ENCODE measurements at places on chromosomes 7 and 10. TPM values are rescaled to one million over a fixed set of nuclear protein-coding genes. Genes with fewer than 3 reads are reported as not detected.

GRCh38 chr7:127955051-127955531, 76.1 kb downstream of the LRRC4 start:
- H3K27ac ChIP-seq, result no peak overlapping the region
- H3K36me3 ChIP-seq, result no peaks in the 10 kb centered on the region
- H3K4me3 ChIP-seq, result no peak overlapping the region

- no peak for DNase-seq
- H3K36me3 ChIP-seq, result no peaks in the 10 kb centered on the region
- H3K4me3 ChIP-seq, result no peak overlapping the region
- no peak overlapping the region for H3K27ac ChIP-seq
- H3K4me1 ChIP-seq, result peaks cover 7% of the 10 kb centered on the region
Measured at GRCh38 chr10:16770670-16771069, 46.6 kb downstream of the RSU1 start.

- DNase-seq, result no peak
- H3K4me3 ChIP-seq, result no peak overlapping the region
- no peaks in the 10 kb centered on the region for H3K4me1 ChIP-seq
Measured at GRCh38 chr10:103767756-103768155, 87.6 kb downstream of the SH3PXD2A start.

SLC26A3 gene
- not detected for total RNA-seq

PLA2G12B gene
- total RNA-seq, result 4.2 TPM

DNA sequence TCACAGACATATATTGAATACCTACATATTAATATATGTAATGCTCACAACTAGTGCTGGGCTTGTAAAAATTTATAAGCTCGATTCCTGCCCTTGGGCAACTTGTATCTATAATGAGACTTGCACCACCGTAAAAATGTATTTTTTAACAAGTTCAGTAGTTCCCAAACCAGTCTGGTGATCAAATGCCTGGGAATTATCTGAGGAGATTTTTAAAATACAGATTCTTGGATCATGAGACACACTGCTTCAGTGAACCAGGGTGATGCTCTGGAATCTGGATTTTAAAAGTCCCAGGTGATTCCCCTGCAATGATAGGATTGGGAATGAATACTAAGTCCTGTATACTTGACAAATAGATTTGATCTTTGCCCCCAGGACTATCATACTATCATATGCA, 4.3 kb upstream of the MICU1 start:
- H3K36me3 ChIP-seq, result no peaks in the 10 kb centered on the region
- DNase-seq, result no peak
- H3K27me3 ChIP-seq, result no peaks in the 10 kb centered on the region
- no peak overlapping the region for H3K4me3 ChIP-seq

FXYD4 gene
- not detected for total RNA-seq

- peak overlapping the region; percentile 88 for H3K27ac ChIP-seq
- H3K4me3 ChIP-seq, result peak overlapping the region; percentile 99
- H3K27me3 ChIP-seq, result no peaks in the 10 kb centered on the region
- peaks cover 30% of the 10 kb centered on the region for H3K4me1 ChIP-seq
Measured at GRCh38 chr7:75737856-75738603, 711 bp downstream of the HIP1 start.

GRCh38 chr7:37040330-37040729, 316.0 kb upstream of the AOAH start:
- no peaks in the 10 kb centered on the region for H3K36me3 ChIP-seq
- no peak overlapping the region for H3K4me3 ChIP-seq
- no peak for DNase-seq
- no peak overlapping the region for H3K27ac ChIP-seq

GRCh38 chr7:152476551-152476950, 40.7 kb upstream of the KMT2C start:
- DNase-seq, result no peak
- no peaks in the 10 kb centered on the region for H3K36me3 ChIP-seq
- no peaks in the 10 kb centered on the region for H3K27me3 ChIP-seq

GJD4 gene
- not detected for total RNA-seq

DNA sequence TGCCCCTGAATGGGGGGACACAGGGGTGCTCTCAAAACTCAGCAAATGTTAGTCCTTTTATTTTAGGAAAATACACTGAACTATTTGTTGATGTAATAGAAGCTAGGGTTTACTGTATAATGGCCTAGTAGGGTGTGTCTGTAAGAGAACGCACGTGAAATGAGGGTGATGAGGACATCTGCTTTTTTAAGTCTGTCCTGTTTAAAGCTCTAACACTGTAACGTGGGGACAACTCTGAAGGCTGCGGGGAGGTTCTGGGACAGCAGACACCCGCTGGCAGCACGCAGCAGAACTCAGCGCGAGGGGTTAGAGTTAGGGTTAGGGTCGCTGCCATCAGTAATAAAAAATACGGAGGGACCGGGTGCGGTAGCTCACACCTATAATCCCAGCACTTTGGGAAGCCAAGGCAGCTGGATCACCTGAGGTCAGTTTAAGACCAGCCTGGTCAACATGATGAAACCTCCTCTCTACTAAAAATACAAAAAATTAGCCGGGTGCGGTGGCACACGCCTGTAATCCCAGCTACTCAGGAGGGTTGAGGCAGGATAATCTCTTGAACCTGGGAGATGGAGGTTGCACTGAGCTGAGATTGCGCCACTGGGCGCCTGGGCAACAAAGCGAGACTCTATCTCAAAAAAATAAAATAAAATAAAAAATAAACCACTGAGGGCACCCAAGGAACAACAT, 98.0 kb downstream of the CTBP2 start:
- peaks cover 97% of the 10 kb centered on the region for H3K4me1 ChIP-seq
- peaks cover 5% of the 10 kb centered on the region for H3K36me3 ChIP-seq
- no peak for DNase-seq
- peak overlapping the region; percentile 93 for H3K27ac ChIP-seq

DNA sequence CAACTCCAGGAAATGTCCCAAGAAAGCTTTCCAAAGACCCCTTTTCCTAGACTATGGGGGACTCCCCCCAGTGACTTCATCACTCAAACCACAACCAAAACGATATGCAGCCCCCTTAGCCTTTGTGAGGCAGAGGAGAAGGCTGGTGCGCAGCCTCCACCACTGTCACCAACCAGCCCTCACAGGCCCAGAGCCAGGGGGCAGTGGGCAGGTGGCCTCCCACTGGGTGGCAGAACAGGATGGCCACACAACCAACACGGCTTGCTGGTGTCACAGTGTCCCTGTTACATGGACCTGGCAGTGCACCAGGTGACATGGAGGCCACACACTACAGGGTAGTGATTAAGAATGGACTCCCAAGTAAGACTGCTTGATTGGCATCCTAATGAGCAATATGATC, 172.0 kb downstream of the PLXNA4 start:
- H3K4me1 ChIP-seq, result no peaks in the 10 kb centered on the region
- no peak overlapping the region for H3K27ac ChIP-seq
- H3K4me3 ChIP-seq, result no peak overlapping the region

GRCh38 chr10:100041306-100042002, 31.7 kb upstream of the DNMBP start:
- no peaks in the 10 kb centered on the region for H3K36me3 ChIP-seq
- H3K27me3 ChIP-seq, result no peaks in the 10 kb centered on the region
- no peaks in the 10 kb centered on the region for H3K4me1 ChIP-seq
- H3K4me3 ChIP-seq, result no peak overlapping the region

SVOPL gene
- not detected for total RNA-seq

DNA sequence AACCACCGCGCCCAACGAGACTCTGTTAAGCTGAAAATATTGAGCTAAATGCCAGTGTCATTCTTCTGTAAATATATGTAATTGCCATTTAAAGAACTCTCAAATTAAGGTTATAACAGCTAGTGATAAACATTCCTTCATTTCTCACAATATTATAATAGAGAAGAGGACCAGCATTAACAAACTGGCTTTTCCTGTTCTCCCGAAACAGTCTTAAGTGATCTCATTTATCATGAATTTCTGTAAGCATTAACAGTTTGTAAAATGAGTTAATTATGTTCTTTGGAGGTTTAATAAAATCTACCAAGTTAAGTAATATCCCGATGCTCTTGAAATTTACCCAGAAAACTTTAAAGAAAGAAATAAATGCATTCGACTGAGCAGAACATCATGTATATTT, 352.8 kb downstream of the KCNMA1 start:
- H3K27me3 ChIP-seq, result no peaks in the 10 kb centered on the region
- no peaks in the 10 kb centered on the region for H3K36me3 ChIP-seq
- H3K4me3 ChIP-seq, result no peak overlapping the region
- no peak for DNase-seq

DNA sequence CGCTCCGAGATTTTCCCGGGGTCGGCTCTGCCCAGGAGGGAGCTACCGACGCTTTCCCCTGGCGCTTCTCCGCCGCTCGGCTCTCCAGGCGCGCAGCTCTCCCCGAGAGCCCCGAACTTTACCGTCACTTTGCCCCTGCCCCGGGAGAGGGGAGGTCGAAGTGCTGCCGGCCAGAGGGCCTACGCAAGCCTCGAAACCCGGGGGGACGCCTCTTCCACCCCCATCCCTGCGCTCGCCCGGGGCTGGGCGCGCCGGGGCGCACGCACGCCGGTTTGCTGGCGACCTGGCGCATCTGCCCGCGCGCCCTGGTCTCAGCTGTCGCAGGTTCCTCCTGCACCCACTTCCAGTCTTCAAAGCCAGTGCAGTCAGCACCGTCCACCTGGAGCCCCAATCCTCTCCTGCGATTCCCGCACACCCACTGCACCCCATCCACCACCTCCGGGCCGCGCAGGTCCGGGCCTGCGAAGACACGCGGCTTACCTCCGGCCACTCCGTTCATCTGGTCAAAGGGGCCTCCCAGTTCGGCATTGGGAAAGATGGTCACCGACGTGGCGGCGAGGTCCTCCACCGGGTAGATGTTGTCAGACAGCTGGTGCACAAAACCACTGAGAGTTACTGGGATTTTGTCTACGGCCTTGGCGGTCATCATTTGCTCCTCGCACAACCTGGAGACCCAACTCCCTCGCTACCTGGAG, 638 bp downstream of the EGR2 start:
- H3K36me3 ChIP-seq, result no peaks in the 10 kb centered on the region
- H3K4me3 ChIP-seq, result peak overlapping the region; percentile 88
- no peaks in the 10 kb centered on the region for H3K27me3 ChIP-seq
- peaks cover 49% of the 10 kb centered on the region for H3K4me1 ChIP-seq
- H3K27ac ChIP-seq, result peak overlapping the region; percentile 95

GRCh38 chr10:1893941-1894340, 156.6 kb upstream of the ADARB2 start:
- no peaks in the 10 kb centered on the region for H3K4me1 ChIP-seq
- H3K36me3 ChIP-seq, result no peaks in the 10 kb centered on the region
- no peak for DNase-seq
- H3K4me3 ChIP-seq, result no peak overlapping the region

DNA sequence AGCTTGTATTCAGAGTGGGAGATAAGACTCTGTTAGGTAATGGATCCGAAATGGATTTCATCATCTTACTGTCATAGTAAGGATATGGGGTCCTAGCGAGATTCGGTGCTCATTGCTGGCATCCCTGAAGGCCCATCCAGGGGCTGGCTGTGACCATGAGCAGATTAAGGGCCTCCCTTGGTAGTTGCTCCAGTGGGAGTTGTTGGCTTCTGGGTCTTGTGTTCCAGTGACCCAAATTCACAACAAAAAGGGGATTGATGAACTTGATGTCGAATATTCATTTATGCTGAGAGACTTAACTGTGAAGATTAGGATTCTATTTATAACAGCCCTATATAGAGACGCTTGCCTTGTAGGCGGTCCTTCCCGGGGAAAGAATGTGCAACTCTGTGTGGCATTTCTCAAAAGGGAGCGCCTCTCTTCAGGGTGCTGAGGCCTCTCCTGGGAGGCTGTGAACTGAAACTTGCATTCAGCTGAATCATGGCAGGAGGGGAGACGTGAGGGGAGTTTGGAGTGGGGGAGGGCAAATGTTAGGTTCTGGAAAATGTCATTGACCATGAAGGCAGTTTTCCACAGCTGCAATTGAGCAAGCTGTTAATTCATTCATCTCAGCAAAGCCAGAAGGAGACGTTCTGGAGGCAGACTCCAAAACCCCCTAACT, 233.1 kb upstream of the FZD8 start:
- no peak overlapping the region for H3K4me3 ChIP-seq
- DNase-seq, result no peak
- no peak overlapping the region for H3K27ac ChIP-seq
- peaks cover 12% of the 10 kb centered on the region for H3K4me1 ChIP-seq
- H3K36me3 ChIP-seq, result no peaks in the 10 kb centered on the region

H2BK1 gene
- not detected for total RNA-seq

ADAM8 gene
- total RNA-seq, result 1.5 TPM

DNA sequence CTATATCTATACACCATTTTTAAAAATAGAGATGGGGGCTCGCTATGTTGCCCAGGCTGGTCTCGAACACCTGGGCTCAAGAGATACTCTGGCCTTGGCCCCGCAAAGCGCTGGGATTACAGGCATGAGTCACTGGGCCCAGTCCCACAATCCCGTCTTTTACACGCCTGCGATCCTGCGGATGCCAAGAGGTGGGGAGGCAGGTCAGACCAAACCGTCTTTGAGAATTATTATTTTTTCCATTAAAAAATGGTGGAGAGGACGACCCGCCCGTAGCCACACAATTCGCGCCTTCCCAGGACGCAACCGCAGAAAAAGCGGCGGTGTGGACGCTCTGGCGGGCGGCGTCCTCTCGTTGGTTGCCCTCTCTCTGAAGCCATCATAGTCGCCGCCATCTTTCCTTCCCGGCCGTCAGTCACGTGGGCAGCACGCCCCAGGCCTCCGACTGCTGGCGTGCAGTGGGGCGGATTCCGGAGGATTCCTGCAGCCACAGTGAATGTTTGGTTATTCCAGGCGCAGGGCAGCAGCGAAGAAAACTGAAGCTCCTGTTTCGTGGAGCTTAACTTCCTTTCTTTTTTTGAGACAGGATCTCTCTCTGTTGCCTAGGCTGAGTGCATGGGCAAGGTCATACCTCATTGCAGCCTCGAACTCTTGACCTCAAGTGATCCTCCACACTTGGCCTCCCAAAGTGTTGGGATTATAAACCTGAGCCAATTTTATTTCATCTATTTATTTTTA, 9.9 kb upstream of the EPHB4 start:
- H3K27ac ChIP-seq, result peak overlapping the region; percentile 82
- H3K36me3 ChIP-seq, result no peaks in the 10 kb centered on the region
- peak overlapping the region; percentile 30 for H3K4me3 ChIP-seq
- peak; percentile 93 for DNase-seq

DNA sequence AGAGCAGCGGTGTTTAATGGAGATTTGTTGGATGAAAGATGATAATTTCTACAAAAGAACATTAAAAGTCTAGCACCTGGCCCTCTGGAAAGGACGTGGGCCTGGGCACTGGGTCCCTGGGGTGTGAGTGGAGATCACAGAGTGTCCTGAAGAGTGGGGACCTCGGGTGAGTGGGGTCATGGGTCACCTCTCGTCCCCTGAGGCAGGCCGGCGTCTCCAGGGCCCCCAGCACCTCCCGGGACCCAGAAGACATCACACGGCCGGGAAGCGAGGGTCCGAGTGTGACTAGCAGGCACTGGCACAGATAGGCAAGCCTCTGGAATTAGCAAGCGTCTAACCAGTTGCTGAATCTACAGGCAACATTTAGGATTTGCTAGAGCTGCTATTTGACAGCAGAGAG, 257.2 kb downstream of the MAD1L1 start:
- DNase-seq, result no peak
- H3K4me1 ChIP-seq, result no peaks in the 10 kb centered on the region
- no peak overlapping the region for H3K4me3 ChIP-seq
- no peaks in the 10 kb centered on the region for H3K27me3 ChIP-seq

GRCh38 chr7:66277492-66277891, 72.4 kb downstream of the TPST1 start:
- no peak for DNase-seq
- H3K27ac ChIP-seq, result no peak overlapping the region
- peaks cover 14% of the 10 kb centered on the region for H3K4me1 ChIP-seq
- H3K36me3 ChIP-seq, result no peaks in the 10 kb centered on the region
- H3K4me3 ChIP-seq, result no peak overlapping the region

GRCh38 chr7:122183106-122183505, 39.1 kb upstream of the AASS start:
- H3K4me1 ChIP-seq, result no peaks in the 10 kb centered on the region
- no peak overlapping the region for H3K27ac ChIP-seq
- H3K4me3 ChIP-seq, result no peak overlapping the region
- DNase-seq, result no peak
- no peaks in the 10 kb centered on the region for H3K27me3 ChIP-seq
- no peaks in the 10 kb centered on the region for H3K36me3 ChIP-seq

All from right atrium auricular region (tissue), 2 donors.